ENCODE measurements at places on chromosomes 7 and 10. TPM values are rescaled to one million over a fixed set of nuclear protein-coding genes. Genes with fewer than 3 reads are reported as not detected.

DNA sequence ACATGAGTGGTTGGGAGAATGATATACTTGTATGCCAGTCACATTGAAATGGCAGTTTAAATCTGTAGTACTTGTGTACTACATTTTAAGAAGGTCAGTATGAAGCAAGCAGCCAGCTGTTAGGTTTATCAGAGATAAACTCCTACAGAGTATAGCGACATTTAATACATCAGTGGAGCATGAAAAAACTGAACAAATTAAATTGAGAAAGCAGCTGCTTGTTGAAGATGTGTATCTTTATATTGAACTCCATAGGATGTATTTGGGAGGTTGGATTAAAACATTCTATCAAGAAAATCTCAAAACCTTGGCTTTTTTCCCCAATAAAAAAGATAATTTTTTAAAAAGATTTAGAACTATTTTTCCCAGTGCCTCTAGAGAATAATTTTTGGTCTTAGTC, 47.8 kb downstream of the PHF14 start:
- no peak for DNase-seq

Gene CCDC136
- 6.9 TPM for total RNA-seq

DNA sequence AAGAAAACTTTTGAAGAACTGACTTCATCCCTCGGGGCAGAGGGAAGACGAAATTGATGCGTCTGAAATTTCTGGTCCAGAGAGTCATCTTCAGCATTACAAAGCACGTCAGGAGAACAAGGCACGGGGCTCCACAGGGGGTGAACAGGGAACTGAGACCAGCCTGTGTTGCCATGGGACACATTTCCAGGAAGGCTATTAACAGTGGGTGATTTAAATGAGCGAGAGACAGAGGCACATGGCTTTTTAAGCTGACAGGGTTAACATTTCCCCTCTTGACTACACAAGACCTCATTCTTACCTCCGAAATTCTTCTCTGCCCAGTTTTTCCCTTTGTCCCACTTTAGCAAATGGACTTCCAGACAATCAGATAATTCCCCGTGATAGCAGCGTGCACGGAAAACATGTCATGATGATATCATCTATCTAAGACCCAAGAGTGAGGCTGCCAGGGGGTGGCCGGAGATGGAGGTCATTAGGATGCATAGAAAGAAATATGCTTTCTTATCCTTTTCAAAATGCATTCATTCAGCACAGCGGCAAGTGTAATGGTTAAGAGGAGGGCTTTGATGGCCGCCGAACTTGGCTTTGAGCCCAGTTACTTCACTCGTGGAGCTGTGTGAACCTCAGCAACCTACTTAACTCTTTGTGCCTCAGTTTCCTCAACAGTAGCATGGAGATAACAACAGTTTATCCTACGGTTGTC, 248.0 kb downstream of the PRPF18 start:
- DNase-seq: peak; percentile 21

Gene ACTL6B
- not detected for total RNA-seq

Gene LMOD2
- total RNA-seq: not detected

DNA sequence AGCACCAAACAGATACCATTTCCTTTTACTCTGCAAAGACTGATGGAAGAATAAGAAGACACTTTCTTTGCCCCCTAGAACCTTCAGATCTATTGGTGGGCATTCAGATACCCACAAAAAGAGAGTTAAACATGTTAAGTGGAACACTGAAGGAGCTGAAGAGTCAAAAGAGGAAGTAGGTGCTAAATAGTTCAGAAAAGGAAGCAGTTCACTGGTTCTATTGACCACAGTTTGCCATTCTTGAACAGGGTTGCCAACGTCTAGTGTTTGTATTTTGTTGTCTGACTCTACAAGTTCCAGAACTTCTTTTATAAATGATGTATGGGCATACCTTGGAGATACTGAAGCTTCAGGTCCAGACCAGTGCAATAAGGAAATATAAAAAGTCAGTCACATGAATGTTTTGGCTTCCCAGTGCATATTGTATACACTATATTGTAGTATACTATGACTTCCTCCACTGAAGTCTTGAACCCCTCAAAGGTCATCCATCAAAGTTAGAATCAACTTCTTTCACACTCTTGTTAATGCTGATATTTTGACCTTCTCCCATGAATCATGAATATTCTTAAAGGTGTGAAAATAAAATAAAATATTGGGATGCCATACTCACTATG, 47.5 kb upstream of the AGR3 start:
- DNase-seq: no peak

DNA sequence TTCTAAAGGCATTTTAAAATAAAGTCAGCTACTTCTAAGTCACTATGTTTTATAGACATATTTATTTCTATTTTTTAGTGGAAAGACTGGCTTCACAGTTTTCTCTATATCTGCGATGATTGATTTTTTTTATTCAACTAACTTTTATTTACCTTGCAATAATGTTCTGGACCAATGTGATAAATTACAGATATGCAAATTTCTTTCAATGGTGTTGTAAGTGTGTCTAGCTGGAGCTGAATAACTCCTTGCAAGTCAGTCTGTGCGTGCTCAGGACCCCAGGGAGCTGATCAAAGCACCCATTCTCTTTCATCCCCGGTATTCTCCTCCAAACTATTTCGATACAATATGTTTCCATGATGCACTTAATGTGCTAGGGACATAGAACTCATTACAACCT, 9.7 kb downstream of the PTF1A start:
- no peak for DNase-seq

DNA sequence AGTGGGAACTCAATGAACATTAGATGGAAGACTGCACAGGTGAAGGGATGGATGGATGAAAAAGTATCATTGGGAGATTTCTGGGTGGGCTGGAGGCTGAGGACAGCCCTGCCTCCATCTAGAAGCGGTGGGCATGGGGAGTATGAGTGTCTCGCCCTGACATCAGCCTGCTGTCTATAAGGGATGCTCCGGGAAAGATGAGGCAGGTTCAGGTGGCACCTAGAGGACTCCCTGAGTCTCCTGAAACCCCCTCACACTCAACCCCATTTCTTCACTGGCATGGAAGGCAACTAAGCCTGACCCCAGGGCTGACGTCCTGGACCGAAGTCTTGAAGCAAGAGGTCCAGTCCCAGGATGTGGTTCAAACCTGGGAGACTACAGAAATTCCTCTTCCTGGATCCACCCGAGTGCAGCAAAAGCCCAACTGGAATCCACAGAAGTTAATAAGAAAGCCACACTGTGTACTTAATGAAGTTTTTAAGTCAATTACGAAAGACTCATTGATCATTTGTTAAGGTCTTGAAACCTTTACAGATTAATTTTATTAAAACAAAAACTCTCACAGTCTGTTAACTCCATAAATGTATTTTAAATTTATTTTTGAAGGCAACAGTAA, 238.8 kb downstream of the EMX2 start:
- no peak for DNase-seq

Gene ABCC2
- 1.3 TPM for total RNA-seq

- DNase-seq: no peak
These were observed 80.8 kb downstream of the INPP5A start for GRCh38 chr10:132618158-132618919.

Gene VWA2
- total RNA-seq: not detected

GRCh38 chr10:43229208-43230061, 37.4 kb downstream of the RASGEF1A start:
- no peak for DNase-seq

- no peak for DNase-seq
These were observed 1.7 kb downstream of the SHTN1 start for GRCh38 chr10:117003336-117003735.

GRCh38 chr10:122128357-122128756, 139.4 kb downstream of the TACC2 start:
- no peak for DNase-seq

Gene PODXL
- 22.1 TPM for total RNA-seq

Data from A673 (cell line).